ENCODE measurements at places on chromosomes 3 and 15.

DNA sequence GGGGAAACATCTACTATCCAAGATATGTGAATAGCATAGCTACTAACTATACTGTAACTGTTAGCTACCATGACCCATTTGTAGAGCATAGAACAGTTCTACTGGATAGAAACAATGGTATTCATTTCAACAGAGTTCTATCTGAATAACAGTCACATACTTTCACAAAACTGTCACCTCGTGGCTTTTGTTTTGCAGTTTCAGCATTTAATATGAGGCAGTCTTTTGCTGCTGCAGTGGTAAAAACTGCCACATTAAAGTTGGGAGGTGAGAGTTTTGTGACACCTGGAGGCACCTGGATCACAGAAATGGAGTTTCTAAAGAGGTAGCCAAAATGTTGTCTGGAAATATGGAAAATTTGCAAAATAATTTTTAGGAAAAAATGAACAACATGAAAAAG, 578.0 kb downstream of the UNC13C start:
- no peak for DNase-seq

DNA sequence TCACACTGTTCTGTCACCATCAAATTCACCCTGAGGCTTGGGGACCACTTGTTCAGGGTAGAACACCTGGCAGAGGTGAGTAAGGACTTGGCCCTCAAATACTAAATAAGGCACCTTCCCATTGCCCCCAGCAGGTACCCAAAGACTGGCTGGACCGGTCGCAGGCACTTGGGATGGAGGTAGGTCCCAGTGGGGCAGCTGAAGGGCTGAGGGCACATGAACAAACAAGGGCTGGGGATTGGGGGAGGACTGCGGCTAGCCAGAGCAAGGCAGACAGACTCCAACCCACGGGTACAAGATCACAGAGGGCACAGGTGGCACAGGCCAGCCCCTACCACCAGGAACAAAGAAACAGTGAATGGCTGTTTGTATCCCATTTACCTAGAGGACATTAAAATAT, 1.9 kb downstream of the MRPS25 start:
- no peak for DNase-seq

- DNase-seq = no peak
Measured at GRCh38 chr3:10619989-10620832, 114.8 kb upstream of the ATP2B2 start.

DNA sequence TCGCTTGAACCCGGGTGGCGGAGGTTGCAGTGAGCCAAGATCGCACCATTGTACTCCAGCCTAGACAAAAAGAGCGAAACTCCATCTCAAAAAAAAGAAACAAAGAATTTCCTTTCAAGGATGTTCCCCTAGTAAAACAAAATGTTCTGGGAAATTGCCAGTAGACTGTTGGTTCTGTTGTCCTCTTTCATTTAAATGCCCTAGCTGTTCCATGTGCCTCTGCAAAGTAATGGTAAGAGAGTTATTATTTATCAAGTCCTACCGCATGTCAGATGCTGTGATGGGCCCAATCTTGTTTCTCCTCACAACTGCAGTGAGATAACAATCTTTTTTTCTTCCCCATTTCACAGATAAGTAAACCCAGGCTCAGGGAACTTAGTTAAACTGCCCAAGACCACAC, 254.3 kb upstream of the TPM1 start:
- no peak for DNase-seq

Data from NB4 (cell line).